ENCODE measurements at places on chromosomes 3 and 15. TPM values are rescaled to one million over a fixed set of nuclear protein-coding genes. Genes with fewer than 3 reads are reported as not detected.

- DNase-seq, result no peak
- peaks cover 88% of the 10 kb centered on the region for H3K4me1 ChIP-seq
- H3K36me3 ChIP-seq, result no peaks in the 10 kb centered on the region
- no peaks in the 10 kb centered on the region for H3K27me3 ChIP-seq
These were observed 31.9 kb downstream of the CRTC3 start for GRCh38 chr15:90561344-90562244.

GRCh38 chr15:72304596-72304995 lies 15.4 kb downstream of the CELF6 start:
- H3K4me1 ChIP-seq, result no peaks in the 10 kb centered on the region
- H3K27ac ChIP-seq, result no peak overlapping the region
- H3K27me3 ChIP-seq, result no peaks in the 10 kb centered on the region

GRCh38 chr3:108590460-108590859 lies 938 bp downstream of the DZIP3 start:
- H3K36me3 ChIP-seq, result no peaks in the 10 kb centered on the region
- DNase-seq, result no peak
- peaks cover 17% of the 10 kb centered on the region for H3K4me1 ChIP-seq

GRCh38 chr3:94596887-94597566 lies 534.2 kb downstream of the NSUN3 start:
- no peaks in the 10 kb centered on the region for H3K36me3 ChIP-seq
- H3K4me3 ChIP-seq, result no peak overlapping the region
- no peak overlapping the region for H3K27ac ChIP-seq
- no peak for DNase-seq
- H3K27me3 ChIP-seq, result no peaks in the 10 kb centered on the region

GRCh38 chr15:52540374-52541012 lies 11.8 kb upstream of the MYO5A start:
- no peak overlapping the region for H3K27ac ChIP-seq
- DNase-seq, result no peak
- no peaks in the 10 kb centered on the region for H3K27me3 ChIP-seq
- no peaks in the 10 kb centered on the region for H3K4me1 ChIP-seq

DNA sequence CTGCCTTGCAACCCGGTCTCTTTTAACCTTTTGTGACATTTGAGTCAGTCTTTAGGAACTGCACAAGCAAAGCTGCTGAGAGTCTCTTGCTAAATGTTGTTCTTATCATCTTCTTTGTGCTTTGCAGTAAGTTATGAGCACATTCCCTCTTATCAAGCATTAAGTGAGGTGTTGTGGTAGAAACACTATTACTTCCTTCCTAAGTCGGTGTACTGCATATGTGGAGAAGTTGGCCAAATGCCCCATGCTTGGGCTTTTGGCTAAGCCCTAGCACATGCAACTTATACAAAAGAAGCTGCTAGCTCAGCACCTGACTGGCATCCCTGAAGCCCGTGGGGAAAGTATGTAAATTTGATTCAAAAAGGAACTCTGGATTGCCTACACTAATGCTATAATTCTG lies 136.5 kb upstream of the RBMS3 start:
- H3K4me3 ChIP-seq, result no peak overlapping the region
- H3K27me3 ChIP-seq, result no peaks in the 10 kb centered on the region
- H3K36me3 ChIP-seq, result no peaks in the 10 kb centered on the region
- H3K4me1 ChIP-seq, result peaks cover 33% of the 10 kb centered on the region

GRCh38 chr15:47742334-47742733 lies 25.0 kb downstream of the SEMA6D start:
- H3K27ac ChIP-seq, result no peak overlapping the region
- DNase-seq, result no peak
- H3K27me3 ChIP-seq, result no peaks in the 10 kb centered on the region
- no peaks in the 10 kb centered on the region for H3K4me1 ChIP-seq
- H3K4me3 ChIP-seq, result no peak overlapping the region

DNA sequence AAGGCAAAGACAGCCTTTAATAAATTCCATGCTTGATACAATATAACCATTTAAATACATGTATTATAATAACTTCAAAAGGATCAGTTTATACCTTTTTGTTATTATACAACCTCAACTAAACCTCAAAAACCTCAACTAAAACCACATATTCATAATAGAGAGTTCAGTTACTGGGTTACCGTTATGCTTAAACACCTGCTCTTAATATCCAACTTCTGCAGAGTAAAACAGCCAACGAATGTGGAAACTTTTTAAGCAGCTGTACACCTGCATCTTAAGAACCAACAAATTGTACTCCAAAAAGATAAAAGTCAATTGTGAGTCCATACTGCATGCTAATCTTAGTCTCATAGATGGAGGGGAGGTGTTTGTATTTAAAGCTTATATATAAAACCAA lies 53.5 kb downstream of the TFDP2 start:
- no peak overlapping the region for H3K27ac ChIP-seq
- no peak for DNase-seq
- H3K27me3 ChIP-seq, result no peaks in the 10 kb centered on the region
- H3K4me1 ChIP-seq, result no peaks in the 10 kb centered on the region
- no peak overlapping the region for H3K4me3 ChIP-seq

GRCh38 chr3:65172209-65172608 lies 484.4 kb upstream of the ADAMTS9 start:
- H3K27ac ChIP-seq, result no peak overlapping the region
- H3K27me3 ChIP-seq, result no peaks in the 10 kb centered on the region
- no peaks in the 10 kb centered on the region for H3K36me3 ChIP-seq
- peaks cover 11% of the 10 kb centered on the region for H3K4me1 ChIP-seq
- H3K4me3 ChIP-seq, result no peak overlapping the region

DNA sequence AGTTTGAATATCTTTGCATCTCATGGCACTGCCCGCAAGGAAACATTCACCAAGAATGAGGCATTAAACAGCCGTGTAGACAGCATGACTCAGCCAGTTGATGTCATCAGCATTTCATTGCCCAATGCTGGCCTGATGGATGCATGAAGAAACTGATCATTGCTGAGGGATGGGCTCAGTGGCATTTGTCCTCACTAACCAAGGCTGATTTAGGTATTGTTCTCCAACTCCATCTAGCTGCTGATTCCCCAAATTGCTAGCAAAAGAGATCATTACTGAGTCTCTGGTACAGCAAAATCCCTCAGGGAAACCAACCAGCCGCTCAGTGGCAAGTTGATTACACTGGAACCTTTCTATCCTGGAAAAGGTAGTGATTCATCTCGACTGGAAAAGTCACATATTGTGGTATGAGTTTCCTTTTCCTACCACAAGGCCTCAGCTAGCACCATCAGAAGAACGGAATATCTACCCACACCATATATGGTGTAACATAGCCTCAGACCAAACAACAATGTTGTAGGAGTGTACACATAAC lies 186.5 kb upstream of the GAP43 start:
- no peaks in the 10 kb centered on the region for H3K27me3 ChIP-seq
- no peak overlapping the region for H3K27ac ChIP-seq
- DNase-seq, result no peak
- H3K36me3 ChIP-seq, result no peaks in the 10 kb centered on the region
- no peaks in the 10 kb centered on the region for H3K4me1 ChIP-seq

- H3K27ac ChIP-seq, result no peak overlapping the region
- H3K36me3 ChIP-seq, result no peaks in the 10 kb centered on the region
- peaks cover 7% of the 10 kb centered on the region for H3K27me3 ChIP-seq
- H3K4me1 ChIP-seq, result peaks cover 10% of the 10 kb centered on the region
These were observed 3.0 kb upstream of the COL8A1 start for GRCh38 chr3:99635348-99635747.

DNA sequence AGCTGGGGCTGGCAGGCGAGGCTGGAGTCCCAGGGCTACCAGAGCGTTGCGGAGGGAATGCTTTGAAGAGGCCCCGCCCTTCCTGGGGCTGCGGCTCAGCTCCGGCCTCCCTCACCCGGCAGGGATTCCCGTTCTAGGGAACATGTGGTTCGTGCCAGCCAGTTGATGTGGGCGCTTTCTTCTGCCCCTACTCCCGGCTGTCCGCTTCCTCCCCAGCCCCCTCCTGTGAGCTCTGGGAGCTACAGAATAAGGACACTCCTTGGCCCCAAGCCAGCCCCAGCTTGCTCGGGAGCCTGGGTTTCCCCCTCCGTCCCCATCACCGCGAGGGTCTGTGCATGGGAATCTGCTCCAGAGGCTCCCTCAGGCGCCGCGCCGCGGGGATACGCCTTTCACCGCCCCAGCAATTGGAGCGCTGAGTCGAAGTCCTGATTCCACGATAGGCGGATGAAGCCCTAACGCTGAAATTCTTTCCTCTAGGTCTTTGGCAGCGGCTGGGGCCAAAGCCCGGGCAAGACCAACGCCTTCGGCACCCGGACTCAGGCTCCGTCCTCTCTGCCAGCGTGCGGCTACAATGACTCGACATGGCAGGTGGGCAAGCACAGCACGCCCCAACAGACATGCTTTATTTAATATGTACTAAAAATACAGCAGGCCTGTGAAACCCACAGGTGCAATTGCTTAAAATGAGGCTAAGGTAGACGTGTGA lies 69.5 kb downstream of the KLF15 start:
- H3K36me3 ChIP-seq, result no peaks in the 10 kb centered on the region
- peaks cover 15% of the 10 kb centered on the region for H3K27me3 ChIP-seq
- peaks cover 20% of the 10 kb centered on the region for H3K4me1 ChIP-seq
- H3K4me3 ChIP-seq, result peak overlapping the region; percentile 52
- H3K27ac ChIP-seq, result peak overlapping the region; percentile 75
- peak; percentile 77 for DNase-seq

DNA sequence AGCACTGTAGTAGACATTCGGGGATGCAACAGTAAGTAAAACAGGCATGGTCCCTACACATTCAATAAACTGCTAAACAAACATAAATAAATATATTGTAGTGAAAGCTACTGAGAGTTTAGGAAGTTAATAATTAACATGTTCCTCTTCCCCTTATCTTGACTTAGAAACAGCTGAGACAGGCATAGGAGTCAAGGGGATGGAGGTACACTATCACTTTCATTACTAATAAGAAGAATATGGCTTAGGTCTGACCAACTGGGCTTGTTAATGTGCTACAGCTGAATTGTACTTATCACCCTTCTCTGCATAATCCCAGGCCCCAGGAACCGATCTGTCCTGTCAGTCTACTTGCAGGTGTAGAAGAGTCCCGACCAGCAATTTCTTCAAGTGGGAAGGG lies 116.3 kb upstream of the DAZL start:
- DNase-seq, result no peak
- H3K4me3 ChIP-seq, result no peak overlapping the region
- no peaks in the 10 kb centered on the region for H3K27me3 ChIP-seq

DNA sequence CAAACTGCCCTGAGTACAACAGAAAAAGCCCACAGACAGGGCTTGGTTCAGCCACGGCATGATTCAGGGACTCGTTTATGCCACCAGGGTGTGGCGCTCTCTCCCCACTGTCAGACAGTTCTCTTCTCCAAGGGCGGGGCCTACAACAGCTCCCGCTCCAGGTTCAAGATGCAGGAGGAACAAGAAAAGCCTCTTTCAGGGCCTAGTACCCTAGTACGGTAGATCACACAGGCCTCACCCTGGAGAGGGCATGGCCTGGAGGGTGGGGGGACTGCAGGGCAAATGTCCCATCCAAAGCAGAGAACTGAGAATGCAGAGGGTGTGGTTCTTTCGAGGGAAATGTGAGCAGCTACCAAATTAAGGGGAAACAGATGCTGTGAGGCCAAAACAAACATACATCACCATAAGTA lies 12.0 kb downstream of the MESD start:
- no peak overlapping the region for H3K4me3 ChIP-seq
- peaks cover 5% of the 10 kb centered on the region for H3K4me1 ChIP-seq
- peak; percentile 74 for DNase-seq
- no peak overlapping the region for H3K27ac ChIP-seq
- no peaks in the 10 kb centered on the region for H3K27me3 ChIP-seq
- H3K36me3 ChIP-seq, result peaks cover 58% of the 10 kb centered on the region

- no peak for DNase-seq
- no peak overlapping the region for H3K27ac ChIP-seq
- H3K4me3 ChIP-seq, result no peak overlapping the region
- H3K4me1 ChIP-seq, result no peaks in the 10 kb centered on the region
- no peaks in the 10 kb centered on the region for H3K27me3 ChIP-seq
These were observed 55.3 kb upstream of the P2RY1 start for GRCh38 chr3:152779653-152780052.

DNA sequence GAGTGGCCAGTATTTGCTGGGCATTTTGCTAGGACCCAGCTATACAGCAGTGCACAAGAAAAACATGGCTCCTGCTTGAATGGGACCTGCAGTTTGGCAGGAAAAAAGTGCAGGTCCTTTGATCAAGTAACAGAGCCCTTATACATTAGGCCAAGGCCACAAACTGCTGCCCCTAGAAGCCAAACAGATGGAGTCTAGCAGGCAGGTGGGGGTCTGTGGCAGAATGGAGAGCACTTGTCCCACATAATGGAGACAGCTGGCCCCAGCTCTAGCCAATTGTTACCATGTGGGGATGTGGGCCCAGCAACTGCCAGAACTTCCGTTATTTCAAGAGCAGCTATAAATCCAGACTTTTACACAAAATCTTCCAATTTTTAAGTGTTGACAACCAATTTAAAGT lies 79.3 kb downstream of the SHQ1 start:
- no peak for DNase-seq
- H3K27me3 ChIP-seq, result no peaks in the 10 kb centered on the region
- H3K4me3 ChIP-seq, result no peak overlapping the region
- no peaks in the 10 kb centered on the region for H3K4me1 ChIP-seq
- no peak overlapping the region for H3K27ac ChIP-seq
- H3K36me3 ChIP-seq, result no peaks in the 10 kb centered on the region

- H3K27ac ChIP-seq, result no peak overlapping the region
- H3K4me1 ChIP-seq, result no peaks in the 10 kb centered on the region
- peaks cover 100% of the 10 kb centered on the region for H3K36me3 ChIP-seq
- no peak overlapping the region for H3K4me3 ChIP-seq
- H3K27me3 ChIP-seq, result no peaks in the 10 kb centered on the region
These were observed 11.7 kb downstream of the MRPS22 start for GRCh38 chr3:139355476-139355875.

- peaks cover 7% of the 10 kb centered on the region for H3K4me1 ChIP-seq
- H3K27ac ChIP-seq, result no peak overlapping the region
- H3K27me3 ChIP-seq, result no peaks in the 10 kb centered on the region
These were observed 27.3 kb upstream of the XIRP1 start for GRCh38 chr3:39219702-39220101.

DNA sequence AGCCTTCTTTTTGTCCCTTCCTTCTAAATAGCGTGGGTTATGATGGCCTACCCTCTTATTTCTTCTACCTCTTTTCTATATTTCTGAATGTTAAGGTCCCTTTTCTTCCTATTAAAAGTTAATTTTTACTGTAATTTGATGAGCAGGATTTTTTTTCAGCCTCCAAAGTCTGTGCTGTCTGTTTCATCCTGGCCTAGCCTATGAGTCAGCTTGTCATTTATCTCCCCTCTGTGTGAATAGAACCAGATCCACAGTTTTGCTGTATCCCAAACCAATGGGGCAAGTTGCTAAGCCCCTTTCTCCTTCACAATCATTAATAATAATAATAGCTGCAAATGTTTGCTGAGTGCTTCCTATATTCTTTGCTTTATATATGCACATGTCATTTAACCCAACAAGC lies 18.1 kb upstream of the C3orf38 start:
- DNase-seq, result no peak
- peaks cover 63% of the 10 kb centered on the region for H3K36me3 ChIP-seq
- no peaks in the 10 kb centered on the region for H3K27me3 ChIP-seq
- no peak overlapping the region for H3K27ac ChIP-seq
- no peak overlapping the region for H3K4me3 ChIP-seq

The CDHR4 gene
- 9.6 TPM for total RNA-seq

The GJD2 gene
- total RNA-seq, result not detected

The CCR2 gene
- 15.8 TPM for total RNA-seq

The CA12 gene
- 4.9 TPM for total RNA-seq

The PIF1 gene
- total RNA-seq, result 1.4 TPM

The ZNF660 gene
- total RNA-seq, result 2.7 TPM

The BMF gene
- total RNA-seq, result 17.2 TPM

The FOXB1 gene
- not detected for total RNA-seq

The ITPR1 gene
- 69.1 TPM for total RNA-seq

The MINAR1 gene
- total RNA-seq, result 0.30 TPM

The ITPKA gene
- total RNA-seq, result 0.32 TPM

The CGNL1 gene
- 46.0 TPM for total RNA-seq

The CNTN3 gene
- 1.9 TPM for total RNA-seq

The ROPN1B gene
- total RNA-seq, result 0.50 TPM

The TF gene
- 2.8 TPM for total RNA-seq

The TRAT1 gene
- 1.3 TPM for total RNA-seq

Data from lower lobe of right lung (tissue), 2 donors.